ENCODE measurements at places on chromosomes 12 and 14.

DNA sequence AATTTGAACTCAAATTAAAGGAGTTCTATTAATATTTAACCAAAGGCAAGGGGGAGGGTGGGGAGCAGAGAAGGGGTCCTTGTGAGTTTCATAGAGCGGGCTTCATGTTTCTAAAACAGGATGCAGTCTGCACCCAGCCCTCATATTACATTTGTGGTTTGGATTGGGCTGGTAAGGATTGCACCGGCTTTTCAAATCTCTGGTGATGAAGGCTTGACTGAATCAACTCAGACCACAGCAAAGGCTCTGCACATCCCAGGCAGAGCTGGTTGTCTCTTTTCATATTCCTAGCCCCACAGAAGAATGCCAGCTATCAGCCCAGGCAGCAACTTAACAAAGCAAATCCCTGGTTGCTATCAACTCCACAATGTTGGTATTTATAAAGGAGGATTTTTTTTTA lies 1221.4 kb downstream of the VRK1 start:
- DNase-seq: no peak

DNA sequence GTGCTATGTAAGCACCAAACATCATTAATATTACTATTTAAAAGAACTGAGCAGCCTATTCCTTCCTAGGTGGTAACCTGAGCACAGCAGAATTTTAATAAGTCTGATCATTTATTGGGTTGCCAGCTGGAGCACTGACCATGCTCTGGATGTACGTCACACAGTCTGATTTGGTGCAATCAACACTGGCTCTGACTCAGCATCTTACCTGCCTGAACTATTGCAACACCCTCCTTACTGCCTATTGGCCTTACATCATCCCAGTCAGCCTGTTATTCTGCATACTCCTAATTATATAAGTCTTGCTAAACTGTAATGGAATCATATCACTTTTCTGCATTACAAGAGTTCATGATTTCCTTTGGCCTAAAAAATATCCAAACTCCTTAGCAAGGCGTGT lies 149.7 kb downstream of the PTPRO start:
- no peak for DNase-seq

DNA sequence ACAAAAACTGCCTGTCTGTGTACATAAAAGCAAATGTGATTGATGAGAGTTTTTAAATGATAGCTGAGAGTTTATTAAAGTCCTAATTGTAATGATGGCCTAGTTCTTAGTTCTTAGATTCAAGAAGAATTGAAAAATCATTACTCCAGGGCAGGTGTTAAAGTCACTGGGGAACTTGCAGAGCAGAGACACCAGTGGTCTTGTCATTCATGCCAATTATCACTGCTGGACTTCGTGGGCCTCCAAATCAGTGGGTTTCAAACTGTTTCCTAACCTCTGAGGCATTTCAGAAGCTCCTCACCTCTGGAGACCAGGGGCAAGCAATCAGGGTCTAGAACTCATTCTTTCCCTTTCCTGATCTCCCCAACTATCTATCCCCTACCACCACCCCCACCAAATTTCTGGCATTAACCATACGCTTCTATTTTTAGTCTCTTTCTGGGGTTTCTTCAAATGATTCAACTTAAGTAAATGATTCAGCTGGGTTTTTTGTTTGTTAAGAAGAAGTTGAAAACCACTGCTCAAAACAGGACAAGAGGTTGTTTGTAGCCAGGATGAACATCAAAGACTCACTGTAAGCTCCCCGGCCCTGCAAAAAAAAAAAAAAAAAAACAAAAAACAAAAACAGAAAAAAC lies 80.1 kb downstream of the CEP83 start:
- peak; percentile 77 for DNase-seq

DNA sequence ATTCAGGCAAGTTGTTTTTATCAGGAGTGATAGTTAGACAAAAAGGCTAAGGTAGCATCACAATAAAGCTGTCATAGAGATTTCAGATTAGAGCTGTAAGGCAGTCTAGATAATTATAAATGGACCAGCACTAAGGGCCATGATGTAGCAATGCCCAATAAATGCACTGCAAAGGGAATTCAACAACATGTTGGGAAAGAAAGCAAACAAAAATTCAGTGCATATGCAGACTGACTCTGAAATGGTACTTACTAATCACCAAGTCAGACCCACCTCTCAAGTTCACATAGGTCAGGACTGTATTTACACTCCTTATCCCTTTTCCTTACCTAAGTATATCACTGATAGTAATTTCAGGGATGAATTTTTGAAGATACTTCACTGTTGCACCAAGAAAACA lies 33.7 kb upstream of the SOS2 start:
- DNase-seq: no peak

DNA sequence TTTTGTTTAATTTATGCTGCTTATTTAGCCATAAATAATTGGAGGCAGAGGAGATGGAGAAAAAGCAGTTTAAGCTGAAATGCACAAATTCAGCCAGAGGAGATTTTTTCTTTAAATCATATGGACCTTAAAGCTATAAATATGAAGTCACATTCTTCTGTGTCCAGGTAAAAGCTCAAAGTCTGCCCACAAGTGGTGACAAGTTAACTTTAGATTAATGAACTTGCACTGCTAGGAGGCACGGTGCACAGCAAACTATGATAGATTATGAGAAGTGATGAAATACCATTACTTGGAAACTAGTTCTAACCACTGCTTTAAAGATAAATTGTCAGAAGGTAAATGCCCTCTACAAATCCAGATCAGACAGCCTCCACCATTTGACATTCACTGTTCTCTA lies 69.0 kb downstream of the IFT81 start:
- no peak for DNase-seq

All from activated CD4-positive, alpha-beta T cell treated with anti-CD3 and anti-CD28 coated beads, Interleukin-2, Interleukin-4, amounts not matched to agents 100 ng/mL and 50 ng/mL, durations not matched to agents 16 hours and 8 hours (primary cell).